AG09309 (cell line): ENCODE measurements at places on chromosomes 11 and 22.

- peak; percentile 56 for DNase-seq
Observed at GRCh38 chr11:57424792-57425564, 1.9 kb downstream of the SLC43A3 start.

DNA sequence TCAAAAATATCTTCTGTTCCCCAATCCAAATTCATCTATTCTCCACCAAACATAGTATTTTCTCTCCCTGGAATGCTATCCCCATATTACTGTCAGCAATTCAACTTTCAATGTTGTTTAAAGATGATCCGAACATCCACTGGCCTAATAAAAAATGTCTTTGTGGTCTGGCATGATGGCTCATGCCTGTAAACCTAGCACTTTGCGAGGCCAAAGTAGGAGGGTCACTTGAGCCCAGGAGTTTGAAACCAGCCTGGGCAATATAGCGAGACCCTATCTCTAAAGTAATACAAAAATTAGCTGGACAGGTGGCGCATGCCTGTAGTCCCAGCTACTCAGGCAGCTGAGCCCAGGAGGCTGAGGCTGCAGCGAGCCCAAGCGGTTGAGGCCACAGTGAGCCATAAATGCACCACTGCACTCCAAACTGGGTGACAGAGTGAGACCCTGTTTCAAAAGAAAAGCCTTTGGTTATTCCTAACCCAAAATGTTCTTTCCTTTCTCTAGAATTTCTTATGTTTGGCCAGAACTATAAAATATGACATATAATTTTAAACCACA lies 29.8 kb downstream of the SIK3 start:
- DNase-seq, result no peak

GRCh38 chr11:34105957-34106504 lies 602 bp downstream of the NAT10 start:
- no peak for DNase-seq

- no peak for DNase-seq
Observed at GRCh38 chr22:46777609-46777970, 15.1 kb downstream of the TBC1D22A start.

DNA sequence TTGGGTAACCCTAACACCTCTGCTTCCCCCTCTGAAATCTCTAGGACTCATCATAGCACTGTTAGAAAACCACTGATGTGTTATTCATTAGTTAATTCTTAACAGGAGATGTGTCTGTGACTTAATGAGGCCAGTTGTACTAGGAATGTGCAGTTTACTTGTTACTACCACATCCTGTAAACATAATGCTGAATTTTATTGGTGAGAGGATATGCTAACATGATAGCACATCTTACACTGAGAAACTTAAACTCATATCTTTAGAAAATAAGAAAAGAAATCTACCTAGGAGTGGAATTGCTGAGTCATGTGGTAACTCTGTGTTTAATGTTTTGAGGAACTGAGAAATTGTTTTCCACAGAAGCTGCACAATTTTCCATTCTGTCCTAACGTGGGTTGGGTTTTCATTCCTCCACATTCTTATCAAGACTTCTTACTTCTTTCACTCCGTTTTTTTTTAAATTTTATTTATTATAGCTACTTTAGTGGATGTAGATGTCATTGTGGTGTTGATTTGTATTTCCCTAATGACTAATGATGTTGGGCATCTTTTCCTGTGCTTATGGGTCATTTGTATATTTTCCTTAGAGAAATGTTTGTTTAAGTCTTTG lies 33.7 kb downstream of the RNF121 start:
- peak; percentile 23 for DNase-seq

- DNase-seq, result no peak
Observed at GRCh38 chr22:39617342-39617741, 46.8 kb downstream of the CACNA1I start.

DNA sequence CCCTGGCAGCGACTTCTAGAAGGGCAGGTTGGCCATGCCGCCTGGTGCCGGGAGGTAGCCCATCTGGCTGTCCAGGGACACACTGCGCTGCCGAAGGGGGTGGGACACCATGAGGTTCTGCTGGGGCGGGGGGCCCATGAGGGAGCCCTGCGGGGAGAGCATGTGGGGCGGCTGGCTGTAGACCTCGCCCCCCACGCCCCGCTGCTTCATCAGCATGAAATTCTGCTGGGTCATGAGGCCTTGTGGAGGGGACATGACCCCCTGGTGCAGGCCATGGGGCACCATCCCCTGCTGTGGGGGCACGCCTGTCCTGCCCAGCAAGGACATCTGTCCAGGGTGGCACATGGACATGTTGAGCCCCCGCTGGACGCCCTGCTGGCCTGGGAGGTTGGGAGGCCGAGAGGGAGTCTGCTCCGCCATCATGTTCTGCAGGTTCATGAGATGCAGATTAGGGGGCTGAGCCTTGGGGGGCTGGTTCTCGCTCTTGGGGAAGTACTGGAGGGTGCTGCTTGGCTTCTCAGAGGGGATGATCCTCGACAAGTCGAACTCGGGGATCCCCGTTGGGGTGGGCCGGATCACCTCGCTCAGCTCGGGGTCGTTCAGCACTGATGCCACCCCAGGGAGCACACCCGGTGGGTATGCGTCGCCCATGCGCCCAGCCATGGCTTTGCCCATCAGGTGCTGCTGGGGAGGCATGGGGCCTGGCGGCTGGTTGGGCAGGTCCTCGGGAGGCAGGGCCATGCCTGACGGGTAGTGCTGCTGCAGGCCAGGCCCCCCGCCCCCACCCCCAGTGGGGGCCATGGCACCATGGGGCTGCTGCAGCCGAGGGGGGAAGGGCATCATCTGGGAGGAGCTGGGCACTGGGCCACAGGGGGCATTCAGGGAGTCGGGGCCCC lies 15.0 kb downstream of the CXCR5 start:
- DNase-seq, result no peak

GRCh38 chr22:40043081-40043480 lies 48.3 kb downstream of the FAM83F start:
- DNase-seq, result peak; percentile 40

- DNase-seq, result no peak
Observed at GRCh38 chr11:86443415-86443814, 68.7 kb downstream of the CCDC81 start.

DNA sequence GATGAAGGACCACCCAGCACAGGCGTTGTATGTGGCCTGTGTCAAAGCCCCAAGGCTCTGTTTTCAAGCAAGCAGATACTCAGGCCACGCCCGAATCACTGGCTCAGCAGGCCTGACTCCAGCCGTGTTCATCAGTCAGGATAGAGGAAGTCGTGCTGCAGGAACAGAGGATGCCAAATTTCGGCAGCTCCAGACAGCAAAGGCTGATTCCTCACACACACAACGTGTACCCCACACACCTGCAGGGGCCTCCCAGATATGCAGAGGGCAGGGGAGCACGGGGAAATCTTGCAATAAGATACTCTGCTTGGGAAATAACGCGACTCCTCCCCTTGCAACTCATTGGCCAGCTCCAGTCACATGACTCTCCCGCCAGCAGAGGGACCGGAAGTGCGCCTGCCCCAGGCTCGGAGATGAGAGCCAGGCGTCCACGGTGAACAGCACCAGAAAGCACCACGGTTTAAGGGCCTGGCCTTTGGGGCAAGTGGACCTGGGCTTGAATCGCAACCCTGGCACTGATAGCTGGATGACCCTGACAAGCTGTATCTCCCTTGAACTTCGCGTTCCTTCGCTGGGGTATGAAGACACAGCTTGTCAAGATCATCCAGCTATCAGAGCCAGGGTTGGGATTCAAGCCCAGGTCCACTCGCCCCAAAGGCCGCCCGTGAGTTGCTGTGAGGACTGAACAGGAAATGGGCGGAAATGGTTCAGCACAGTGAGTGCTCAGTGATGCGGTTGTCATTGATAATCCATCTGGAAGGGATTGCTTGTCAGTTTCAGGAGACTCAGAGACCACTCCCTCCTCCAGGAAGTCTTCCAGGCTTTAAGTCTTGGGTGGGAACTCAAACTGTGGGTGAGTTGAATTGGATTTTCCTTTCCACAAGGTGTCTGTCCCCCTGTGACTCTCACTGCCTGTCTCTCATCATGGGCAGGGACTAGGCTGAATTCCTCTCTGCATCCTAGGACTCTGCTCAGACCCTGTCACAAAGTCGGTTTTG lies 88.5 kb downstream of the MYEOV start:
- DNase-seq, result no peak

DNA sequence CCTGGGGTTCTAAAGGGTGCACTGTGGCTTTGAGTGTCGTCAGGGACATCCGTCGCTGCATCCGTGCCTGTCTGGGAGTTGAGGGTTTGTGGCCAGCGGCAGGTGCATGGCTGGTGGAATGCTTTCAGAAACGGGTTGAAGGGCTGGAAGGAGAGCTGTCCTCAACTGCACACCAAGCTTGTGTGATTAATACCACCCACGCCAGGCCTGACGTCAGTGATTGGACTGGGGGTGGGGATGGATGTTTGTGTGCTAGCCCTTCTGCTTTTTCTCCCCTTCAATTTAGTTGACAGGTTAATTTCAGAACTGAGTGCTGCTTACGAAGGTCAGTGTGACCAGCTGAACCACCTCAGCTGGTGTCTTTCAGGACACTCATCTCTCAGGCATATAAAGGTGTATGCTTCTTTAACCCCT lies 3.2 kb upstream of the GAB2 start:
- DNase-seq, result no peak

DNA sequence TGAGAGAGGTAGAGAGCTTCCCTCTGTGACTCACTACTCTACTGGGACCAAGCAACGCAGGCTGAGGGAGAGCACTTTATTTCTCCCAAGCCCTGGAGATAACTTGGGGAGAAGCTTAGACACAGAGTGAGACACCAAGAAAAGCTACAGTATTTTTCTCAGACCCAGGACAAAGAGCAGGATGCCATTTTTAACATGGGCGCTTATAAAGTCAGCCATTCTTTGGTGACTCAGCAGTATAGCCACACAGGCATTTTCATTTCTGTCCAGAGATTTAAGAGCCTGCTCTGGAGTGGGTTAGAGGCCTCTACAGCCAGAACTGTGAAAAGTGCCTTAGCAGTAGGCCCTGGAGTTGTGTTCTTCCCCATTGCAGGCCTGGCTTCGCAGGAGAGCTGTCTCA lies 55.0 kb upstream of the GLYAT start:
- no peak for DNase-seq

- peak; percentile 78 for DNase-seq
Observed at GRCh38 chr22:31602259-31602952, 59.6 kb downstream of the PISD start.

DNA sequence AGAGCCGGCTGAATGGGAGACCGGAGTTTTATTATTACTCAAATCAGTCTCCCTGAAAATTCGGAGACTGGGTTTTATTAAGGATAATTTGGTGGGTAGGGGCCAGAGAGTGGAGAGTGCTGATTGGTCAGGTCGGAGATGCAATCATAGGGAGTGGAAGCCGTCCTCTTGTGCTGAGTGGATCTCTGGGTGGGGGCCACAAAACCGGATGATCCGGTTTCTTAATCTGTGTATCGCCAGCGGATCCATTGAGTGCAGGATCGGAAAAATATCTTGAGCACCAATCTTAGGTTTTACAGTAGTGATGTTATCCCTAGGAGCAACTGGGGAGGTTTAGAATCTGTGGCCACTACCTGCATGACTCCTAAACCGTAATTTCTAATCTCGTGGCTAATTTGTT lies 886 bp upstream of the NIPSNAP1 start:
- DNase-seq, result no peak

- no peak for DNase-seq
Observed at GRCh38 chr11:829847-830294, 2.2 kb downstream of the CRACR2B start.

GRCh38 chr22:41598891-41599635 lies 9.4 kb upstream of the PMM1 start:
- DNase-seq, result no peak

DNA sequence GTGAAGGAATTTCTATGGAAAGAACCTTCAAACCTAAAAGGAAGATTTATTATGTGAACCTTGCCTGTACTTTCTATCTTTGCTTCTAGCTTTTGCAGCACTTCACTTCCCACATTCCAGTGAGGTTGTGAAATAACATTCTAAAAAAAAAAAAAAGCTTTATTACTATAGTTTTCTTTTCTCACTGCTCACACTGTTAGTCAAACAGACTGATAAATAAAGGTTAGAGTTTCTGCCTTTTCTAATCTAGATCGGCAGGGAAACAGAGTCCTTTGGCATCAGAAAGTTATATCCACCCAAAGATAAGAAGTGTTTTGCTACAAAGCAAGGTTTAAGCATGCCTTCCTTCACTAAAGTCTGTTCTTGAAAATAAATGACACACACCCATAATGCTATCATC lies 2.8 kb downstream of the AAMDC start:
- DNase-seq, result no peak

GRCh38 chr11:20762980-20763379 lies 93.6 kb downstream of the NELL1 start:
- no peak for DNase-seq

- no peak for DNase-seq
Observed at GRCh38 chr11:75849894-75850293, 34.9 kb downstream of the UVRAG start.

GRCh38 chr11:79321263-79321662 lies 119.6 kb downstream of the TENM4 start:
- peak; percentile 3 for DNase-seq

- no peak for DNase-seq
Observed at GRCh38 chr11:69874178-69874983, 55.2 kb upstream of the FGF3 start.

- DNase-seq, result no peak
Observed at GRCh38 chr11:116793772-116794097, 2.1 kb upstream of the APOA5 start.

DNA sequence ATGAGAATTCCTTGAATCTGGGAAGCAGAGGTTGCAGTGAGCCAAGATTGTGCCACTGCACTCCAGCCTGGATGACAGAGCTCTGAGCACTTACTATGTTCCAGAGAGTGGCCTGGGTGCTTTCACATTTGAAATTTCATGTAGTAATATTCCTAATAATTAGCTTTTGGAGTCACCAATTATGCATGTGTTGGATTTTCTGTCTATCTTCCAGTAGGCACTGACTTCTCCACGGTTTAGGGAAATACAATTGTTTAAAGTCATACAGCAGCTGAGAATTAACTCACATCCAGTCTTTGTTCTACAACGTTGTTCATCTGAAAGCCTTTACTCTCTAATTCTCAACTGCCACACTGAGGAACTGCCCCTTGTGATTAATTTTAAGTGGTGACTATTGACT lies 150.2 kb downstream of the CSNK2A3 start:
- DNase-seq, result no peak

- DNase-seq, result no peak
Observed at GRCh38 chr22:41526226-41526829, 17.9 kb downstream of the POLR3H start.

DNA sequence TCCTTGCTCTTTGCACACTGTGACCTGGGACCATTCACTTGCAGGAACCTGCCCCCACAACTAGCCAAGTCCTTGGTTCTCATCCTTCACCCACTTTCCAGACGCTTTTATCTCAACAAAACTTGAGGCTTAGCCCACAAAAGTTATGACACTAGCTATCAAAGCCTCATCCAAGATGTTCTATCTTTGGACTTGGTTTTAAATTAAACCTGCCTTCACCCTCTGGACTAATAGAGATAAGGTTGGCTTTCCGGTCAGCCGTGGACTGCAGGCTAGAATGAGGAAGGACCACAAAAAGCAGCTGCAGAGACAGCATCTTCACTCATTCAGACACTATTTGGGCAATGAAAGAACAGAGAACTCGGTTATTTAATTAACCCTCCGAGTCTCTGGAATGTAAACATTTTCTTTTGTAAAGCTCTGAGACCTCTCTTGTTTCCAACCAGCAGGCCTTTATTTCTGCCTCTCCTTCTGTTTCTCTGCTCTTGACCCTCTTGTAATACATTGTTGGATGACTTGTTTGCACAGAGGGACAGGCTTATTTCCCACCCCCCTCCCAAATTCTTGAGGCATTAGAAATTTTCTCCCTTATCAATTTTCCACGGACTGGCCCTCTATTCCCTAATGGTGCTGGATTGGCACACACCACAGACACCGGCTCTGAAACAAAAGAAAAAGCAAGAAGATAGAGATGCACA lies 41.4 kb downstream of the ARL14EP start:
- DNase-seq, result no peak

GRCh38 chr11:115298300-115299012 lies 205.8 kb downstream of the CADM1 start:
- DNase-seq, result no peak
